ENCODE measurements at places on chromosomes 12 and 14.

GRCh38 chr12:61863811-61864210, 396.4 kb upstream of the USP15 start:
- no peak for DNase-seq

DNA sequence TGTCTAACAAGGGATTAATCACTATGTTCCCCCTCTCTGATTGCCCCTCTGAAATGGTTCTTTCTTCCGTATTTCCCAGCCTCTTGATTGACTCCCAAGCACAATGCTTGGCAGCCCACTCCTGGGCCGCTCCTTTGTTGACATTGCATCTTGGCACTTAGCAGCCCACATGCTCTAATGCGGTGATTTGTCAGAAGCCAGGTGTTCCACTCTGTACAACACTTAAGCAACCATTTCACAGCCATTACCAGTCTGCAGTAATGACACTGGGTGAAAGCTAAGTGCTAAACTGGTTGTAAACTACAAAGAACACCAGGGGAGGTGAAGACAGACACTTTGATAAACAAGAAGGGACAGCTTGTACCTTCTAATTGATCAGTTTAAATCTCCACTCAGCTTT, 353.5 kb downstream of the TMEM132D start:
- DNase-seq = no peak

- no peak for DNase-seq
Observed at GRCh38 chr12:93325855-93326254, 51.9 kb upstream of the NUDT4 start.

- no peak for DNase-seq
Observed at GRCh38 chr14:61927520-61927919, 165.3 kb downstream of the SNAPC1 start.

DNA sequence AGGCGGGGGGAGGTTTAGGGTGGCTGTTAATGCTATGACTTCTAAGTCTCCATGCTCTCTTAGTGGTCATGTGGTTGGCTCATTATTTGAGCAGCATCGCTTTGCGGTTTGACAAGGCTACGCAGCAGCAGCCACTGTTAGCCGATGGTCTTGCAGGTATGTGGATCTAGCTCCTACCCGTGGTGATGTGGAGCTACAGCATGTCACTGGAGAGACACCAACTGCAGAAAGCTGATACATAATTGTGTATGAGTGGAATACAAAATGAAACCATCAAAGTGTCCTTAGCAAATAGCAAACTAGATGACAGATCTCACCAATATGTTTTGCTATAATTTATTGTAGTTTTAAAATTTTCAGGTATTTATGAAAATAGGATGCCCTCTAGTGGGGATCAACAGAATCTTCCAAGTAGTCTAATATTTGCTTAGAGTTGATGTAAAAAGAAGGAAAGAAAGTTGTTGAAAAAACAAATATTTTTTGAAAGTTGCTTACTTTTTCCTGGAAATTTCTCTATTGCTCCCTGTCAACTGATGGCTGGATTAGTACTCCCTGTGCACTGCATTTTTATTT, 94.9 kb downstream of the NAV3 start:
- DNase-seq = peak; percentile 90

GRCh38 chr12:122989225-122989839, 8.9 kb downstream of the ARL6IP4 start:
- no peak for DNase-seq

GRCh38 chr12:95989504-95990123, 6.5 kb downstream of the HAL start:
- DNase-seq = no peak
